ENCODE measurements at places on chromosomes 5 and 9.

- no peak for DNase-seq
Measured at GRCh38 chr5:76819851-76820525, 1.2 kb downstream of the F2RL1 start.

DNA sequence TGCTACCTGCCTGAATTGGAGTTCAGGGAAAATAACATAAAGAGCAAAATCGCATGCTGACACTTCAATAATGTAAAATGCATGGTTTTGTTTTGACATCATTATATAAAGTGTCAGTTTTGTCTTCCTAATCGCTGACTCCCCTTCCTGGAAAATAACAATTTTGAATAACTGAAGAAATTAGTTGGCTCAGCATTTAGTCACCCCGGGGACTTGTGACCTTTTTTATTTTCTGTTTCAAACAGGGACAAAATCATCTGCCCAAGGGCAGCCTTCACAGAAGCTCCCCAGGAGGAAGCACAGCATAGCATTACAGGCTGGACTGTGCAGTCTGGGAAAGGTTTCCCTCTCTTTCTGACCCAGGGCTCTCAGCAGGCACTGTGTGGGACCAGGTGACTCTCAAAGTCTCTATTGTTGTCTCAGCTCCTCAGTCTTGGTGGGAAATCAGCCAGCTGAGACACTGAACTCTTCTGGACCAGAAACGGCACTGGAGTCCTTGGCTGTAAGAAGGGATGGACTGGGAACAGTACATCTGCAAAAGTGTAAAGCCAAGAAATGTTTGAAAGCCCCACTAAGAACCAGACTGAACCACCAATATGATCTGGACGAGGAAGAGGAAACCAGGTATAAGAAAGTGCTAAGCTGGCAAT is 671.3 kb upstream of the KLF4 start:
- no peak for DNase-seq

DNA sequence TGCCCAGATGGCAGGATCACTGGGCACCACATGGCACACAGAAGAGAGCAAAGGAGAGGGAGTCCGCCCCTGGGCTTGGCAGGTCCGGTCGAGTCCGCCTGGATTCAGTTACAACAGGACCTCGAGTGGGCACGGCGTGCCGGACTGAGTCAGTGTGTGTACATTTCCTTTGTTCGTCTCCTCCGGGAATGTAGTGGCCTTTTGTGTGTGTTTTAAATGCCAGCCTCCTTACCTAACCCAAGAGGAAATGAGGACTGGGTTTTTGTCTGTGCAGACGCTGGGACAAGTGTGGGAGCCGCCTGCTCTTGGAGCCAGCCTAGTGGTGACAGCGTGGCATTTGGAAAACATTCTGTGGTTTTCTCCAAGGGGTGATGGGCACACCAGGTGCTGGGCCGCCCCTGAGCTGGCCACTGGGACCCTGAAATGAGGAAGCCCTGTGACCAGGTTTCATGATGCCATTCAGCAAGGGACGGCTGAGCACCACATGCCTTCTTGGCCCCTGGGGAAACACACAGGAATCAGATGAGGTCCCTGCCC is 9.6 kb downstream of the NEK6 start:
- DNase-seq, result no peak

DNA sequence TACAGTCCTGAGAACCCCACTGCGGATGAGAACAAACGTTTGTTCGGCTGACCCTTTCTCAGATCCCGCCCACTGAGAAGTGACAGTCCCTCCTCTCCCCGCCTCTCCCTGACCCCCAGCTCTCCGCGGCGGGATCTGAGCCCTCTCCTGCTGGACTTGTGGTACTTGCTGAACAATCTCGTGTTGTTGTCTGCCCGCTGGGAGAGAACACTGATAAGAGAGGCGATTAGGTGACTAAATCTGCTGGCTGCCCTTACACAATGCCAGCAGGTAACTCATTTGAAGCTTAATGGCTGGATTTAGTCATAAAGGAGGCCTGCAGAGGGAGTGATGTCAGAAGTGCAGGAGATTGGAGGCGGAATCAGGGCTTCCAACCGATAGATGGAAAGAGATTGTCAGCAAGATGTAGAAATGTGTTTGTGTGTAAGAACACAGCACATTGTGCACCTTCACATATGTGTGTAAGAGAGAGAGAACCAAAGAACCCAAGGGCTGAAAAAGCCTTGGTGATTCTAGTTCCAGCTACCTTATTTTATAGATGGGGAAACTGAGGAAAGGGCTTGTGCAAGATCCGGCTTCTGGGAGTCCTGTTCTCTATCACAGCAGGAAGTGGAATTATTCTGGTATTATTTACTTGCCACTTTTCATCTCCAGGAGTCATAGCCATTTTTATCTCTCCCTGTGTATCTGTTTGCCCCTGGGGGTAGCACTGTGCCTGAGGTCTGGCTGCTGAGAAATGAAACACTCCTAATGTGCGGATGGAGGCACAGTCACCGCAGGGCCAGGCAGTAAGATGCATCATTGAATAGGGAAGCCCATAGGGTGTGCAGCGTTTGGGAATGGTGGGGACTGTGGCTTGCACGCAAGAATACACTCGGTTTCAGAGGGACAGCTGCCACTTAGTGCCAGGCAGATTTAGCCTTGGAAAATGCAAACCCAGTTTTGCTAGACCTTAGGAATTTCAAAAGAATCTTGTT is 203.7 kb upstream of the MSX2 start:
- DNase-seq, result no peak

- no peak for DNase-seq
Measured at GRCh38 chr5:160029004-160029403, 20.1 kb downstream of the TTC1 start.

DNA sequence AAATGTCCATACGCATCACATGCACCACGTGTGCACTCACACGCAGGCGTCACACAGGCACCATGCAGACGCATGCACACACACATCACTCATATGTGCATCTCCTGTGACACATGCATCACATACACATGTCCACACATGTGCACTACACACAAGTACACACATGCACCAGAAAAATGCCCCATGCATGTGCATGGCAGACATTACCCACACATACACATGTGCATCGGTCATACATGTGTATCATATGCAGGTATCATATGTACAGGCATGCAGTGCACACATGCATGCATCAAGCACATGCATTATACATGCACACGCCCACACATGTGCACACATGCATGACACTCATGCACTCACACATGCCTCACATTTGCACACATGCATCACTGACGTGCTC is 26.1 kb downstream of the ADAMTS2 start:
- DNase-seq, result no peak

GRCh38 chr5:98679963-98680362 is 93.5 kb upstream of the RGMB start:
- DNase-seq, result no peak

DNA sequence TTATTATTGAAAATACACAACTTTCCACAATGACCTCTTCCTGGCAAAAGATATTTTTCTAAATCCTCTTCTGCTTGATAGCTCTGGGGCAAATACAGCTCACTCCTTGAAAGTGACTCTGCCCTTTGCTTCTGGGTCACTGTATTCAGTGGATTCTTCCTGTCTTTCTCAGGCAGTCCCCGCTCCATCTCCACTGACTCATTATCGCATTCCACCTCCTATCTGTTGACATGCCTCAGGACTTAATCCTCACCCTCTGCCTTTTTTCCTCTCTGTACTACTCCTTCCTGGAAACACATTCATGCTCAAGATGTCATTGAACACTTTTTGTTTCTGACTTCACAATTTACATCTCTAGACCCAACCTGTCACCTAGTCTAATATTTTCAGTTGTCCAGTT is 8.4 kb upstream of the RGS7BP start:
- no peak for DNase-seq

- DNase-seq, result no peak
Measured at GRCh38 chr5:59282726-59283125, 610.8 kb downstream of the PDE4D start.

- DNase-seq, result no peak
Measured at GRCh38 chr5:16763211-16763610, 146.4 kb upstream of the RETREG1 start.

GRCh38 chr9:96061293-96061987 is 185.9 kb downstream of the ERCC6L2 start:
- DNase-seq, result peak; percentile 32

DNA sequence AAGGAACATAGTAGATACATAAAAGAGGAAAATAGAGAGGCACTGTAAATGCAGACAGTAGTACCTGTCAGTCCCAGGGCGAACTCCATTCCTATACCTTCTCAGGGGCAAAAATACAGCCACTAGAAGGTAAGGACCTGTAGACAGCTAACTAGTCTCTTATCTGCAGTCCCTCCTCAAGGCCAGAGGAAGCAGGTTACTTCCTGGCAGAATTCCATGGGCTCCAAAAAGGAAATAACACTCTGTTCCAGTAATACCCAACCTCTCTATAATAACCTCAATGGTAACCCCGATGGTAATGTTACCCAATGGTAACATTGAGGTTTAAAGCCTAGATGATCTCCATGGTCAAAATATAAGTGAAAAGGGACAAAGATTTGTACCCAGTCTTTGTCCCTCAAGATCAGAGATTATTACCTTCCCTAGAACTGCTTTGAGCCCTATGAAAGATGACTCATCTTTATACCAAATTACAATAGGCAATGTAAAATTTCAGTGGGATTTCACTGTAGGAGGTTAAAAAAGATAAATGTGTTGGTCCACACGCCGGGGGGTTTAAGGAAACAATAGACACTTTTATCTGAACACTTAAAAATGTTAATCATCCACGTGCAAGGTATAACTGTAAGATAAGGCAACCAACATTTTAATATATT is 113.0 kb downstream of the DENND1A start:
- no peak for DNase-seq

DNA sequence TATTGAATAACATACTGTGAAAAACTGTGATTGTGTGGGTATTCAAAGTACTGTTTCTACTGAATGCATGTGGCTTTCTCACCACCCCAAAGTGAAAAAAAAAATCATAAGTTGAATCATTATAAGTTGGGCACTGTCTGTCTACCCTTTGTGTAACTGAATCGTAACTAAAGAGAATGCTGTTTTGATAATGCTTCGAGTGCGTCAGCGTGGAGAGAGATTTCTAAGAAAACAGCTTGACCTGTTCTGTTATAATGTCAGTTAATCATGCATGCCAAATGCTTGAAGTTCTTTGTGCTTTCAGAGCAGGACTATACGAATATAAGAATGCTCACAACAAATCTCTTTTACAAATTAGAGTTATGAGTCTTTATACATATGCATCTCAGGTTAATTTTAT is 148.8 kb upstream of the SGCD start:
- DNase-seq, result no peak
